ENCODE measurements at places on chromosomes 7 and 10.

- DNase-seq, result no peak
These were observed 102.1 kb downstream of the MTERF1 start for GRCh38 chr7:91778416-91778815.

- no peak for DNase-seq
These were observed 33.4 kb downstream of the OGDH start for GRCh38 chr7:44639671-44640321.

GRCh38 chr7:155274633-155275355, 22.9 kb upstream of the INSIG1 start:
- no peak for DNase-seq

- DNase-seq, result no peak
These were observed 54.2 kb downstream of the HECW1 start for GRCh38 chr7:43166686-43167085.

DNA sequence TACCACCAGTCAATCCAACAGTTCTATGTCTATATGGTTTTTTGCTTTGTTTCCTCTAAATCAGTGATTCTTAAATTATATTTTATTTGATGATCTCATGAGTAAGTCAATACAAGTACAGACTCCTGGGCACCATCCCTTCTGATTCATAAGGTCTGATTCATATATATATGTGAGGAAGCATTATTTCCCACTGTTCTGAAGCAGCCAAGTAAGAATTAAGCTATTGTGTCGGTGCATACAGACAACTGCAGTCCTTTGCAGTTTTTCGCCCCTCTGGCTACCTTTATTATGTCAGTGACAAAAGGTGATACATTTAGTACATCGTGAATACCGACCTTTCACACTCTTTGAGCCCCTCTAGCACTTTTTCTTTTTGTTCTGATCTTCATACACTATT, 1079.6 kb upstream of the C7orf33 start:
- DNase-seq, result no peak

GRCh38 chr7:38629651-38630510, 1.3 kb downstream of the AMPH start:
- no peak for DNase-seq

DNA sequence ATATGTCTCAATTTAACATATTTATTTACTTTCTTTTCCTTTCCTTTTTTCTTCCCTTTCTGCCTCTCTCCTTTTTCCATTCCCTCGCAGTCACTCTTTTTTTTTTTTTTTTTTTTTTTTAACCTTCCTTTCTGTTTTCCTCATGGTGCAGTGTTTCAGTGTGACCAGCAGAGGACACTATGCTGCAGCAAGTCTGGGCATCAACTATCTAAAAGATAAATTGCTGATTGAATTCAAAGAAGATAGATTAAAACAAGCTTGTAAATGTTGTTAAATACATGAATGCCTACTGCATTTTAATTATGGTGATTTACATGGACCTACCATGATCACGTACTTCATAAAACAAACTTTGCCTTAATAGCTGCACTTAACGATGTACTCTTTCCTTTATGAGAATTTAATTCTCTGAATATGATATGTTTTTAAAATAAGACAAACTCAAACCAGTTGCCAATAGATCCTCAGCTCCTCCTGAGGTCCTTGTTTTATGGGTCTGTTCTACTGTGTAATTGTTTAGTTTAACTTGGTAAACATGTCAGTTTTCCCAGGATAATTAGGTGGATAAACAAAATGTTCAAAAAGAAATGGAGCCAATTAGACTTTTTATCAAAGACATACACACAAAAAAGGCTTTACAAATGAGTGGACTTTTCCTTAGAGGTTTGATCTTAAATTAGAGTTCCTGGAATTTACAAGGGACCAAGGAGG, 101.0 kb upstream of the AGR3 start:
- no peak for DNase-seq

GRCh38 chr7:107304063-107304462, 135.3 kb downstream of the HBP1 start:
- no peak for DNase-seq

Measured in NCI-H524 treated with DMSO at 0.1 percent for 48 hours (cell line).